M059J (cell line): ENCODE measurements at places on chromosomes 12 and 14.
A peak's percentile ranks its signal among the peaks of the same experiment; 100 is the strongest.

DNA sequence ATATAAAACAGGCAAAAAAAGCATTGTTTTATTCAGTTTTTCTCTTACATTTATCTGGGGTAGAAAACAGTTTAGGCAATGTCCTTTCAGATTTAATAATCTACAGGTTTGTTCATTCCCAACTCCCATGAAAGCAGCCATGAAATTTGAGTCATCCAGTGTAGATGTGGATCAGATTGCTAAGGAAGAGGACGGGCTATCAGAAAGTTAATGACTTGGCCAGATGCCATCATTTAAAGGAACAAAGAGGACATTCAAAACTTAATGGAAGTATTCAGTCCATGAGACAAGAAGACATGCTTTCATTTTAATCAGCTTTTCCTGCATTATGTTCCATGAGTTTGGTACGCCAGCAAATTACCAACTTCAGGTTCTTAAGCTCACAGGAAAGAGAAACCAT, 31.1 kb upstream of the POC1B start:
- peak; percentile 81 for DNase-seq

DNA sequence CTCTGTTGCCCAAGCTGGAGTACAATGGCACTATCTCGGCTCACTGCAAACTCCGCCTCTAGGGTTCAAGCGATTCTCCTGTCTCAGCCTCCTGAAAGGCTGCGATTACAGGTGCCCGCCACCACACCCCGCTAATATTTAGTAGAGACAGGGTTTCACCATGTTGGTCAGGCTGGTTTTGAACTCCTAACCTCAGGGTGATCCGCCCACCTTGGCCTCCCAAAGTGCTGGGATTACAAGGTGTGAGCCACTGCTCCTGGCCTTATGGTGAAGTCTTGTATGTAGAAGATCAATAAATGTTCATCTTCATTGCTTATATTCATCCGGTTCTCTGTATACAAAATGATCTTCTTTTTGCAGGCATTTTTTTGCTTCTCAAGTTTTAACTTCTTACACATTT, 47.8 kb downstream of the MDM2 start:
- no peak for DNase-seq

DNA sequence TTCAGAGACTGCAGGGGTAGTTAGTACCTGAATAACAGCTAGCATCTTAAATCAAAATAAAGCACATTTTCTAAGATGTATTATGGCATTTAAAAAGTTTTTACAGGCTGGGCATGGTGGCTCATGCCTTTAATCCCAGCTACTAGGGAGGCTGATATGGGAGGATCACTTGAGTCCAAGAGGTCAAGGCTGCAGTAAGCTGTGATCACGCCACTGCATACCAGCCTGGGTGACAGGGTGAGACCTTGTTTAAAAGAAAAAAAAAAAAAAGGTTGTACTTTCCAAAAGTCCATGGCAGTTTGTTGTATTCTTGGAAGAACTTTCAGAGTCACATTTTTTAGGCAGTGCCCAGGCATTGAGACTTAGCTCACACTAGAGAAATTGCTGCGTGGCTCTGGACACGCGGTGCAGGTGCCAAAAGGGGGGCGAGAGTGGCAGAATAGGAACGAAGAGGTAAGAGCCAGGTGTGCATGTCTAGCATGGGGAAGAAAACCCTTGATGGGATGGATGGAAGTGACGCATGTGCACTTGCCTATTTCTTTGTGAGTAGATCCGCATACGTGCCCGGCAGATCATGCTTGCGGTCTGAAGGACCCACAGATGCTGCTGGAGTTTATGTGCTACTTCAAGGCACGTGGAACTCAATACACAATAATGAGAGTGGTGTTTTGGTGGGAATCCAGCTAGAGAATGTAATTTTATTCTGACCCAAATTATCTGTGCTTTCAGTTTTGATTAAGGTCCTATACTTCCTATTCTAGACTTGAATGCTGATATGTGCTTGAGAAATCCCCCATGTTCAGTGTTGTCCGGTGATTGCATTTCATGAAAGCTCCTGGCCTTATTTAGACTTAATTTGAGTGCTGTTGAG, 11.9 kb downstream of the ANKRD13A start:
- no peak for DNase-seq

- no peak for DNase-seq
Observed at GRCh38 chr14:55377236-55377635, 34.4 kb downstream of the ATG14 start.

DNA sequence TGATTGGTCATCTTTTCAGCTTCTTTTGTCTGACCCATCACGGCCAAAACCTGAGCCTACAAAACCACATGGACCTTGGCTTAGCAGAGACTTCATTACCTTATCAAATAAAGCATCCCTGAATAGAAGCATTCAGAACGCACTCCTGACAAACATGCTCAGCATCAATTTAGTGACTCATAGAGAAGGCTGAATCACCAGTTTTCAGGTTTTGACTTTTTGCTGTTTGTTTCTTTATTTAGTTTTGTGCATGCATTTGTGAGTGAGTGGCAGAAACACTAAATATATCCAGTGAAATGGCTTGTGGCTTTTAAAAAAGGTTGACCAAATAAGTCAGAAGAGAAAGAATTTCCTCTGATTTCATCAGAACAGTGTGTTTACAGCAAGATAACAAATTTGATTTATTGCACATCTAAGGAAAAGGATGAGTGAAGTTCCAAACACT, 19.0 kb upstream of the OVCH1 start:
- peak; percentile 83 for DNase-seq

GRCh38 chr12:53065975-53066931, 12.9 kb downstream of the SPRYD3 start:
- peak; percentile 77 for DNase-seq

- peak; percentile 86 for DNase-seq
Observed at GRCh38 chr12:113232840-113233585, 11.7 kb downstream of the TPCN1 start.

- DNase-seq, result peak; percentile 89
Observed at GRCh38 chr14:33307691-33308251, 369.1 kb downstream of the NPAS3 start.

GRCh38 chr12:12379831-12380730, 23.2 kb downstream of the BORCS5 start:
- DNase-seq, result no peak

- peak; percentile 13 for DNase-seq
Observed at GRCh38 chr12:80655751-80656150, 51.7 kb upstream of the MYF6 start.

DNA sequence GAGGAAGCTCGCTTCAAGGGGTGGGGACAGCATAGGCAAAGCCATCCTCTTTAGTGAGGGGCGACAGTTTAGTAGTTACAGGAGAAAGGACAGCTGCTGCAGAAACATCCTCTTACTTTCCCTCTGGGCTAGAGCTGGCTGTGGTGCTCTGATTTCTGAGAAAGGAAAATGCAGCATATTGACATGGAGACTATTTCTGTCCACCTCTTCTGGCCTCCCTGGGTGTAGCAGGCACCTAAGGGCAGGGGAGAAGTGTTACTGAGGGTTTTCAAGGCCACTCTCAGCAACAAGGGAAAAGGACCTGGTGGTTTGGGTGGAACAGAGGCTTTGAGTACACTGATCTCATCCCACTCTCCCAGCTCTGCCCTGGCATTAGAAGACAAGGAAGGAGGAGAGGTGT, 40.0 kb upstream of the CTDSP2 start:
- DNase-seq, result no peak
